IPS-NIHi11 (cell line): ENCODE measurements at places on chromosomes 7 and 10.

GRCh38 chr7:93188870-93189634, 37.2 kb downstream of the HEPACAM2 start:
- DNase-seq, result no peak

GRCh38 chr7:143965280-143965679, 10.6 kb downstream of the OR2F1 start:
- DNase-seq, result no peak

- DNase-seq, result no peak
These were observed 16.7 kb downstream of the TRIM56 start for GRCh38 chr7:101102026-101102425.

- DNase-seq, result no peak
These were observed 1.1 kb downstream of the DENND2A start for GRCh38 chr7:140639366-140640053.

- DNase-seq, result no peak
These were observed 255.5 kb upstream of the KMT2E start for GRCh38 chr7:104758504-104758903.

GRCh38 chr10:78916227-78916626, 152.5 kb upstream of the ZMIZ1 start:
- no peak for DNase-seq

DNA sequence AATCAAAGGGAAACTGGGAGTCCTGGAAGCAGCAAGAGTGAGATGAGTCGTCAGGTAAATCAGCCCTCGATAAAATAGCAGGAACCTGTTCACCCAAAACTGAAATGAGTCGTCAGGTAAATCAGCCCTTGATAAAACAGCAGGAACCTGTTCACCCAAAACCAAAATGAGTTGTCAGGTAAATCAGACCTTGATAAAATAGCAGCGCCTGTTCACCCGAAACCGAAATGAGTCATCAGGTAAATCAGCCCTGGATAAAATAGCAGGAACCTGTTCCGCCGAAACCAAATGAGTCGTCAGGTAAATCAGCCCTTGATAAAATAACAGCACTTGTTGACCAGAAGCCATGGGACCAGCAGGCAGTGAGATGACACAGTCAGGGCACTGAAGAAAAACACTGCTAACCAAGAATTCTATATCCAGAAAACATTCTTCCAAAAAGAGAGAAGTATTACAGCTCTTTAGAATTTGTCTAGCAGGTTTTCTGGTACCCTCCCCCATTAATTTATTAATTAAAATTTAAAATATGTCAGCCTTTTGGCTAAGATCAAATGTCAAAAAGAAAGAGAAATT, 3.4 kb upstream of the CYP2E1 start:
- DNase-seq, result no peak

- no peak for DNase-seq
These were observed 627 bp upstream of the SSMEM1 start for GRCh38 chr7:130207033-130207432.

DNA sequence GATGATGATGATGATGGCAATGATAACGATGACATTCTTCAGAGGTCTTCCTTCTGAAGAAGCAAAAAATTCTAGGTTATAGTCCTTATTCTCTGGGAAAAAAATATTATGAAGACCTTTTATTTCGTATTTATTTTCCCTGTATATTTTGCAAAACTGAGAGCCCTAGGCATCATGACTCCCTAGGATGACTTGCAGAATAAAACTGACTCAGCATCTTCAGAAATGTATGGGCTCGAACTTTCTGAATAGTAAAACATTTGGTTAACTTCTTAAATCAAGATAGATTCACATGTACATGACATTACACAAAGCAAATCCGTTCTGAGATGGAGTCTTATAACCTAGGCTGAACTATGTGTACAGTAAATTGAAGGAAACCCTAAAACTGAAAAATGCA, 29.4 kb downstream of the DKK1 start:
- DNase-seq, result no peak

GRCh38 chr10:26780793-26781601, 79.8 kb downstream of the ABI1 start:
- no peak for DNase-seq

GRCh38 chr7:70599446-70600190, 532.3 kb upstream of the GALNT17 start:
- DNase-seq, result no peak

DNA sequence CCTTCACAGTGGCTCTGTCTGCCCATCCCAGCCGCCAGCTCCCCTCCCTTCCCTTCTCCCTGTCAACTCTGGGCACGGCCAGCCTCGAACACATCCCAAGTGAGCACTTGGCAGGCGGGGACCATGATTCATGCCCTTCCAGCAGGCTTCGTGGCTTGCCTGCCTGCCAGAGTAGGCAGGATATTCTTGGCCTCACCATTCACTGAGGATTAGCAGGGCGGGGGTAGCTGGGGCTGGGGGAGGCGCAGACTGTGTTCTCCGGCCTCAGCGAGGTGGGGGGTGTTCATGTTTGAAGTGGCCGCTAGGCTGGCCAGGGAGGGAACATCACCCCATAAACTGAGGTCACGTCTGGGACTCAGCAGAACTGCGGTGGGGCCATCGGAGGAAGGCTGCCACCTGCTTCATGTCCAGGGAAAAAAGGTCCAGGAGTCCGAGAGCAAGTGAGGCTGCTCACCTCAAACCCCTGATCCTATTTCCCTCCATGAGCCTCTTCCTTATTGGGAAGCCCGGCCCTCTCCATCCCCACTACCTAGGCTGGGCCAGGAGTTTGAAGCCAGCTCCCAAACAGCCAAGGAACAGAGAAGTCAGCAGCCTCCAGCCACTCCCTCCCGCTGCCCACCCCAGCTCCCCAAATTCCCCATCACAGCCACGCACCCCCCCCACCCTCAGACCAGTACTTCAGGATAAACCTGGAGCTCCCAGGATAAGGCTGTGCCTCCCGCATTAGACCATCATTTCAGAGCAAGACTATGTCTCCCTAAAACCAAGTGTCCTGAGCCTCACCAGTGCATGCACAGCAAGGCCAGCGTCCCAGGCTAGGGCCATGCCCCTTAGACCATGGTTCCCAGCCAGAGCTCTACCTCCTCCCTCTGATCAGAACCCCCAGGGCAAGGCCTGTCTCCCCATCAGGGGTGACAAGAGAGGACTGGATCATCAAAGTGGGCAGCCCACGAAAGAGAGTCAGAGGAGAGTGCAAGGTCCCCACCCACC, 42.8 kb upstream of the RABGEF1 start:
- no peak for DNase-seq

- no peak for DNase-seq
These were observed 115.8 kb downstream of the PLXDC2 start for GRCh38 chr10:19931894-19932590.

DNA sequence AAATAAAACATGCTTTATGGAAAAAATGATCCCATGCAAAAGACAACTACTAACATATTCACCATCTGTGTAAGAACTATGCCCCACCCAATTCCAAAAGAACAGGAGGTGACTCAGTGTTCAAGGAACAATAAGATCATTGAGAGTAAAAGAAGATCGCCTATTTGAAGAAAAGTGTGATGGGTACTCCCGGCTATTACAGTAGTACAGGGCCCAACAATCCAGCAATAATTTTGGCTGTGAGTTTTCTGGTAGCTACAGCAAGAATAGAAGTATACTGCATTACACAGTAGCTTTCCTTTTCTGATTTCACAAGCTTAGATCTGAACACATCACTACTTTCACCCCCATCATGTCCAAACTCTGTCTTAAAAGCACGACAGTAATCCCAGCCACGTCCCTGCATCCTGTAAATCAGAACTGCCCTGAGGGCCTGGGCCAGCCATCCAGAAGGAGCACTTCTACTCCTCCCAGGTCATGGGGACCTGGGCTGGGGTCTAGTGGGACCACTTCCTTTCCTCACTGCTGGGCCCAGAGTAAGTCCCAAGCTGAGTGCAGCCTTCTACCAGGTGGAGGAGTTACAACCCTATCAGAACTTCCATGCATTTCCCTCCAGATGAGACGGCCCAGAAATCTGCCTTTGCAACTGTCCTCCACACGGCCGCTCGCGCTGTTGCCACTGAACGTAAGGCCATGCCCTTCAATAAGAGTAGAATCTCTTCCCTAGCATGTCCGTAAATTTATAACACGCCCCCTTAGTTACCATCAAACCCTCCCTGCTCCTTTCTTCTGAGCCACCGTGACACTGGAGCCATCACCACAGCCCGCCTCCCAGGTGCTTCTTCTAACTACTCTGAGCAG, 7.9 kb downstream of the ESYT2 start:
- DNase-seq, result no peak

- no peak for DNase-seq
These were observed 240.6 kb upstream of the SEMA3C start for GRCh38 chr7:81159402-81159801.

GRCh38 chr10:69213591-69214311, 6.4 kb upstream of the HKDC1 start:
- DNase-seq, result no peak

- DNase-seq, result no peak
These were observed 1.8 kb upstream of the ZDHHC4 start for GRCh38 chr7:6575281-6576023.

DNA sequence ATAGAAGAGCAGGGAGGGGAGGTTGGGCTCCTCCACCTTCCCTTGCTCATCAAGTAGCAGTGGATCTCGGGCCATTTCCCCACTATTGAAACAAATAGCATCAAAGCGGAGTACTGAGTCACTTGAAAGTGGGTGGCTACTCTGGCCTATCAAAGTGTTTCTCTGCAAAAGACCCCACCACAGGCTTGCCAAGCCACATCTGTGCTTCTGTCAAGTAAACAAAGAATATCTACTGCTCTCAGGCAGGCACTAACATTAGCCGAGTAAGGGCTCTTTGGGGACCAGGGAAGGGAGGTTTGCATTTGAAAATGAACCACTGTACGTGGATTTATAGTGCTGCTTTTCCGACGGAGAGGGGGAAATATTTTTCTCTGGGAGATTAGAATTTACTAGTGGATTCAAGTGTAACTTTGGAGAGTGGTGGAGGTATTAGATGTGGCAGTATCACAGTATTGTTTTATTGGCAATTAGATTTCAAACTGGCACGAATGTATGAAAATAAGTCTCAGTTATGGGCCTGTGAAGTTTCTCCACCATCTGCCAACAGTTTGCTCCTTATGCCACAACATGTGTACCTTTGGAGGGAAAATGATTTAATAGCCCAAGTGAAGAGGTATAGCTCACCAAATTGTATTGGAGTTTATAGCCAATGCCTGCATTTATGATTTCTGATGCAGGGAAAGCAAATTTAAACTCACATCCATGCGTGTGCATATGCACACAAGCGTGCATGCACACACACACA, 97.5 kb downstream of the RPS24 start:
- no peak for DNase-seq

- no peak for DNase-seq
These were observed 209.1 kb downstream of the TRIL start for GRCh38 chr7:28748933-28749584.

GRCh38 chr7:122383934-122384333, 79.4 kb upstream of the FEZF1 start:
- no peak for DNase-seq

DNA sequence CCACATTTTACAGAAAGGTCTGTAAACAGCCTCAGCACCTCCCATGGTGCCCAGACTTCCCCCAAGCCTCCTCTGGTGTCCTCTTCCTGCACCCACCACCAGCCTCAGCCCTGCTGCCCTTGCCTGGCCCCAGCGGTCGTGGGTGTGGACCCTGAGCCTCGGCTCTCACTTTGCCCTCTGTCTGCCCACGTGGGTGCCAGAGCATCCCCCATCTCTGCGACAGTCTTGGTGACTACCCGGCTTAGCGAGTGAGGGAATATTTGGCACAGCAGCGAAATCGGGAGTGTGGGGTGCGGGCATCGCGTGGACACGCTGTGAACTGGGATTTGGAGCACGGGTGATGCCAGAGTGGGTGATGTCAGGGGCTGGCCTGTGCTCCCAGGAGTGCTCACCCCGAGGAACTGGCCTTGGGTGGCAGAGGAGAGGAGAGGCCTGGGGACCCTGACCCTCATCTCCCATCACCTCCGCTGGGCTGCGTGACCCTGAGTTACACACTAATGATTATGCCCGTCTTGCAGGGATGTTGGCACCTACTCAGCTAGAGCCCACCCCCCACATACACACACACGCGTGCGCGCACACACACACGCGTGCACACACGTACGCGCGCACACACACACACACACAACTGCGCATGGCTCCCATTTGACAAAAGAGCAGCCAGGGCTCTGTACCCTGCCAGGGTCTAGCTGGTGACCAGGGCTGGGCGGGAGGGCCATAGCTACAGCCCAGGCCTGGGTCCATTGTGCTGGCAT, 8.7 kb downstream of the ELFN1 start:
- peak; percentile 6 for DNase-seq

DNA sequence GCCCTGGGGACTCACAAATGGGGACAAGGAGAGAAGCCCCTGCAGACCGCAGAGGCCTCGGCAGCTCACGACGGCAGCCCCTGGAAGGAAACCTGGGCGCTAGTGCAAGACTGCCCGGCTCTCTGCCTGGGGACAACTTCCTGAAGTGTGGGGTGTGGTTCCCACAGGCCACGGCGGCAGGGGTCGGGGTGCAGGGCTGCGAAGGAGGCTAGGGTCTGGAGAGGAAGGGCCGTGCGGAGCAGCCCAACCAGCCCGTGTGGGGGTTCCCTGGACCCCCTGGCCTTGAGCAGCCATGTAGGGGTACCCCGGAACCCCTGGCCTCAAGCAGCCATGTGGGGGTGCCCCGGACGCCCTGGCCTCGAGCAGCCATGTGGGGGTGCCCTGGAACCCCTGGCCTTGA, 19.5 kb downstream of the CFAP46 start:
- no peak for DNase-seq

GRCh38 chr7:98520356-98520951, 96.6 kb upstream of the NPTX2 start:
- peak; percentile 71 for DNase-seq

- DNase-seq, result peak; percentile 44
These were observed 179.6 kb downstream of the CELF2 start for GRCh38 chr10:11197266-11197712.

DNA sequence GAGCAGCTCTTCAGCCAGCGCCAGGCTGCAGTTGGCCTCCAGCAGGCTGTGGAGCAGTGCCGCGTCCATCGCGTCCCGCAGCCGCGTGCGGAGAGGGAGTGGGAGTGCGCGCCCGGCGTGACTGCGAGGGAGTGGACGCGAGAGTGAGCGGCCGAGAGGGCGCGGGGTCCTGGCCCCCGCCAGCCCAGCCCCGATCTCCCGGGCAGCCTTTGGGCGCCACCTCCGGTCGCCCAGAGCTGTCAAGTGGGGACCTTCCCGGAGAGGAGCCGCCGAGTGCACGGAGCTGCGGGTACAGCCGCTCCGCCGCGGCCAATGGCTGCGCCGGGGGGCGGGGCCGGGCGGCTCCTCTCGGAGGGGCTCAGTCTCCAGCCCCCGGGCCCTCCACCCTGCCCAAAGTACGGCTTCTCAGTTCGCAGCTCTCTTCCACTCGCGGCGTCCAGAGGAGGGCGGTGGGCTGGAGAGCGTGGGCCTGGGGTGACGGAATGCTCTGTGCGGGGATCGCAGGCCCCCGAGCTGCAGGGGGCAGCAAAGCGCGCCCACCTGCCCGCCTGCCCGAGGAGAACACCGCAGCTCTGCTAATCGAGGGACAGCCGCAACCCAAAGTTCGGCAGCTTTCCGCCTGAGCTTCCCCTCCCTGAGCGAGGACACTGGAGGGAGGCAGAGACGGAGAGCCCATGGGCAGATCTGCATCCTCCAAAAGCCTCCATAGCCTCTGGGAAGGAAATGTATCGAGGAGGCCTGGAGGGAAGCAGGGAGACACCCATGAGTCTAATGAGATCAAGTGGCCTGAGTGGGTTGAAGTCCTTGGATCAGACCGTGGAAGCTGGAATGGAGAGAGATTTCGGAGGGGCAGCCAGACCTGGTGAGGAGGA, at the start of gene CRHR2:
TSS of gene CRHR2 (minus strand) at position 245 of the 872 bp plus-strand sequence. CDS start at position 69, 176 bp downstream.
- peak; percentile 79 for DNase-seq
